Activated CD4-positive, CD25-positive, alpha-beta regulatory T cell (primary cell): ENCODE measurements at places on chromosomes 11 and 22.

GRCh38 chr22:36725366-36726006 lies 21.9 kb upstream of the CACNG2 start:
- no peak for DNase-seq

GRCh38 chr22:19645905-19646304 lies 68.4 kb upstream of the SEPTIN5 start:
- DNase-seq = no peak

GRCh38 chr11:69509381-69509780 lies 27.9 kb downstream of the LINC01488 start:
- DNase-seq = no peak

DNA sequence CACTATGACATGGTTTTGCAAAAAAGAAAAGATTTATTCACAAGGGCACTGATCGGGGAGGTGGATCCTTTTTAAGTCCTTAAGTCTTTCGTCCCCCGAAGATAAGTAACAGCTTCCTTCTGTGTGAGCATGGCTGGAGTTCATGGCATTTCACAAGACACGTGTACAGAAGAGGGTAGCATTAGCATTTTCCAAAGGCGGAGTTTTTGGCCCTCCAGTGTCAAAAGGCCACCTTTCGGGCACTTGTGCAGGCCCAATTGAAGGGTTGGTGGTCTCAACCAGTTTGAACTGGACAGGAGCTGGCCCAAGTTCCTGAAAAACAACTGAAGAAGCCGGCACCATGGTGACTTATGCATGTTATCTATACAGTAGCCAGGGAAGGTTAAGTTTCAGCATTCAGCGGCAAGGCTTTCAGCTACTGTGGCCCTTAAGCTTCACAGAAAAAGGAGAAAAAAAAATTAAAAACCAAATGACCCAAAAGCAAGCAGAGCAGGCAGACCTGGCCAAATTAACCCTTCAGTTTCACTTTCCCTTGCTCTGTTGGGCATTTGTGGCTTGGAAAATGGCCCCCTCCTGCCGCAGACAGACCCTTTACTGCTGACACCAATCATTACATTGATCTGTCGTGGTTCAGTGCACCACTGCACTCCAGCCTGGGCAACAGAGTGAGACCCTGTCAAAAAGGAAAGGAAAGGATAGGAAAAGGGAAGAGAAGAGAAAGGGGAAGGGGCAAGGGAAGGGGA lies 18.7 kb downstream of the ZNF74 start:
- no peak for DNase-seq

DNA sequence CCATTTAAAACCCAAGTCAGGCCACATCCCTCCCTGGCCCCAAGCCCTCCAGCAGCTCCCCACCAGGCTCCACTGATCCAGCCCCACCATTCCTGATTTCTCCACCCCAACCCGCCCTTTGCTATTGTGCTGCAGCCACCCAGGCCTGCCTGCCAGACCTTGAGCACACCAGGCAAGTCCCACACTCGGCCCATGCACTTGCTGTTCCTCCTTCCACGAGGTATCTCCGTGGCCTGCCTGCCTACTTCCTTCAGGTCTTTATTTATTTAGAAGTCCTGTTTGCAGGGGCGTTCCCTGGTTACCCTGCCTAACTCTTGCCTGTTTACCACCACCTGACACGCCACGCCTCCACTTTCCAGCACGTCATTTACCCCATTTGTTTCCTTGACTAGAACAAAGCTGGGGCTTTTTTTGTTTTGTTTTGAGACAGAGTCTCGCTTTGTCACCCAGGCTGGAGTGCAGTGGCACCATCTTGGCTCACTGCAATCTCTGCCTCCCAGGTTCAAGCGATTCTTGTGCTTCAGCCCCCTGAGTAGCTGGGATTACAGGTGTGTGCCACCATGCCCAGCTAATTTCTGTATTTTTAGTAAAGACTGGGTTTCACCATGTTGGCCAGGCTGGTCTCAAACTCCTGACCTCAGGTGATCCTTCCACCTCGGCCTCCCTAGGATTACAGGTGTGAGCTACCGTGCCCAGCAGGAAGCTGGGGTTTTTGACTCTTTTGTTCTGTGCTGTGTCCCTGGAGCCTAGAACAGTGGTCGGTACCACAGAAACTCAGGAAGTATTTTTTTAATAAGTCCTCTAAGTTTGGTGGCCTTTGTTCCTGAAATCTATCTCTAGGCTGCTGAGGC lies 6.7 kb downstream of the CENPM start:
- DNase-seq = peak; percentile 83

DNA sequence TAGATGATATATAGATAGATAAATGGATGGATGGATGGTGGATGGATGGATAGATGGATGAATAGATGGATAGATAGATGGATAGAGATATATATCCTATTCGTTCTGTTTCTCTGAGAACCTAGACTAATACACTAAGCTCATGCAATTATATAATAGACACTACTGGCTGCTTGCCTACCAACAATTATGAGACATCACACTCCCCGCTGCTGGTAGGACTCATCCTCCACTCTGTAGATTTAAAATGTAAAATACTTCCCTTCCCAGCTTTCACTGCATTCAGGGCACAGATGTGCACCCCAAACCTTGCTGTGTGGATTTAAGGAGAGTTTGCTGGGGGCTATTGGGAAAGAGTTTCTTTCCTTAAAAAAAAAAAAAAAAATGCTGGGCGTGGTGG lies 28.3 kb upstream of the RCN1 start:
- DNase-seq = no peak

DNA sequence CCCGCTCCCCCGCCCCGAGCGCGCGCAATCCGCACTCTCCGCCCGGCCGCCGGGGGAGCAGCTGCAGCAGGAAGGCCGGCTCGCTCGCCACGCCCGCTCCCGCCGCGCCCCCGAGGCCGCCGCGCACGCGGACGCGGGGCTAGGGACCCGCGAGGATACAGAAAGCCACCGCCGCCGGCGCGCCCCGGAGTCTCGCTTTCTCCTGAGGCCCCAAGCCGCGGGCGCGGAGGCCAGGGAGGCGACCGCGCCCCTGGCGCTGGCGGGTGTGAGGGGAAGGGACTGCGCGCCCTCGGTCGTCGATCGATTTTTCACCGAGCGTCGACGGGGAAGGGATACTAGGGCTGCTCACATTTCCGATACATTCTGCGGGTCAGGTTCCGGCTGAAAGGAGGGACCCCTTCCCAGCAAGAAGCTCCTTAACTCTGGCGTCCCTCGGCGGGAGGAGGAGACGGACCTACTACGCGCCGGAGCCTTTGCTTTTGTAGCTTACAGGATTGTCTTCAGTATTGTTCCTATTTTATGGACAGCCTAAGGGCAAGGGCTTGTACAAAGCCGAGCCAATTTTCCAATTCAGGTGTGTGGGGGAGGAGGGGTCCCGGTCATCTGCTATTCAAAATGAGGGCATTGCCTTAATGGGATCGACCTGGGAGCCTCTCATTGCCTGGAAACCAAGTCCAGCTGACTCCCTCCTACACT lies 416 bp upstream of the GAB2 start:
- DNase-seq = no peak
